ENCODE measurements at places on chromosomes 7 and 10. TPM values are rescaled to one million over a fixed set of nuclear protein-coding genes. Genes with fewer than 3 reads are reported as not detected.

Gene CNPY1
- not detected for total RNA-seq

Gene H2BK1
- not detected for total RNA-seq

Gene BMS1
- total RNA-seq: 23.5 TPM

Gene NUDT13
- total RNA-seq: 2.0 TPM

Gene ITIH2
- total RNA-seq: not detected

Gene COL26A1
- total RNA-seq: not detected

Gene SH2D4B
- total RNA-seq: 0.29 TPM

Gene FAM25A
- not detected for total RNA-seq

Gene GPR37
- 4.6 TPM for total RNA-seq

Gene INSYN2A
- under 0.01 TPM for total RNA-seq

Gene EFCAB10
- under 0.01 TPM for total RNA-seq

Gene MEOX2
- under 0.01 TPM for total RNA-seq
